Left renal pelvis (tissue), 4 donors: ENCODE measurements at places on chromosomes 2 and 18.

GRCh38 chr2:145067549-145068030 is 547.7 kb upstream of the ZEB2 start:
- no peak for DNase-seq

DNA sequence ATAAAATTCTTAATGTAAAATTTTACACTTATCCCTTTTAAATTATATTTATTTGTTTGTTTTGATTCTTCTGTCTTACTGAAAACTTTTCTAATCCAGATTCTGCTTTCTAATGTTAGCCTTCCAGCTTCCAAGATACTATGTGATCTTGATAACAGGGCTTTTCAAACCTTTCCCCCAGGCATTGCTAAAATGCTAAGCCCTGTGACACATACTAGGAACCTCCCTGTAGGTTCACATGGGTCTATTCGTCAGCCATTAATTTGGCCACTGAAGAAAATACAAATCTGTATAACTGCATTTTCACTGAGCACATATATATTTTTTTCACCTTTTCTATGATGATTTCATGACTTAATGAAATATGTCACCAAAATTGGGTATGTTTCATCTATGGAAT is 92.8 kb upstream of the MAP4K3 start:
- no peak for DNase-seq

DNA sequence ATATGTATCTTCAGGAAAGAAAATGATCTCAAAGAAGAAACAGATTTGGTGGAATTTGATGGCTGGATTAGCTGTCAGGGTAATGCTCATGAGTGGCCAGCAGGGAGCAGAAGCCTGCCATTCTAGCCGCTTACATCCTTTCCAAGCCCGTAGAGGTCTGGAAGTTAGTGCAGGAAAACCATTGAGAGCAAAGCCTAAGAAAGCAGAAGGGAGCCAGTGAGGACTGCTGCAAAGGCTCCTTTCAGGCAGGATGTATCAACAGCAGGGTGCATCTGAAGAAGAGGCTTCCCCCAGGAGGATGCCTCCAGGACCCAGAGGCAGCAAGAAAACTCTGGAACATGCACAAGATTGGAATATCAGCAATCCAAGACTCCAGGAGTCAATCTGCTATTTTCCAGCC is 22.9 kb upstream of the LBH start:
- peak; percentile 48 for DNase-seq

- DNase-seq, result peak; percentile 57
Observed at GRCh38 chr2:176553685-176554100, 284.5 kb downstream of the MTX2 start.

GRCh38 chr18:21900605-21901352 is 160.2 kb downstream of the MIB1 start:
- DNase-seq, result no peak

GRCh38 chr2:224366267-224366844 is 35.6 kb downstream of the FAM124B start:
- DNase-seq, result no peak

DNA sequence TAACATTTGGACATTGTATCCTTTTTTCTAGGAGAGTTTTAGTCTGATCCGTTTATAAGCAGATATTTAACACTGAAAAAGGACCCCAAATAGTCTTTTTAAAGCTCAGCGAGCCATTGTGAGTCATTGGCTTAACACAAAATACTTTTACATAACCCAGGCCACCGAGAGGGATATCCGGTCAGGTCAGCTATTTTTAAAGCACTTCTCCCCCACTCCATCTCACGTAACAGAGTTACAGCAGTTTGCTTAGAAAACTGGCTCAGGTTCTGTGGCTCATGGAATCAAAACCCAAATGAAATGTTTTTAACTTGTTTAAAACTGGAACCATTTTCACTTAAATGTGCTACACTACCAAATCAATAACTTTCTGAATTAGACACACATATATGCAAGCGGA is 23.9 kb downstream of the COL4A3 start:
- no peak for DNase-seq

DNA sequence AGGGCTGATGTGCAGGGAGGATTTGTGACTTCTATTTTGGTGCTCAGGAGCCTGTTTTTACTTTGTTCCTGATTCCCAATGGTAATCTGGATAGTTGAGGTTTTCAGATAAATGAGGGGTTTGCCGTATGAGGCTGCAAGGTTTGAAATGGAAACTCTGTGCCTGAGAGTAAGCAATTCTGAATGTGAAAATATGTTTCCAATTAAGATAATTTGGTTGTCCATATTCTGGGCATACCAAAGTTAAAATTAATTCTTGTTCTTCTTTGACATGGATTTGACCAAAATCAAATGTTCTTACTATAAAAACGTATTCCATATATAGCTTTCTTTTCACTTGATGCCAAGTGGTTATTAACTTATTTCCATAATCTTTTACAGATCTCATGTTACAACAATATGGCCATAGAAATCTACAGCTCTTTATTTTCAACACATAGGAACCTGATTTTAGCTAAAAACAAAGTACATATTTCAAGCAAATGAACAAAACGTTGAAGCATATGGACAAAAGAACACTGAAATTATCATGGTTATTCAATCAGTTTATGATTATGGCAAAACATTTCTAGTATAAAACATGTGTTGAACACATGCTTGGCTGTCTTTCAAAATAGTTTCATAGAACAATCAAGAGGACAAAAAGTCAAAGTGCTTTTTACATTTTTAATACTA is 63.4 kb upstream of the ARHGAP28 start:
- DNase-seq, result no peak
